ENCODE measurements at places on chromosomes 3 and 15.

- DNase-seq = no peak
These were observed 24.5 kb downstream of the MB21D2 start for GRCh38 chr3:192892981-192893700.

GRCh38 chr3:78812166-78812565, 955.6 kb downstream of the ROBO1 start:
- DNase-seq = no peak

- DNase-seq = no peak
These were observed 21.6 kb downstream of the BUB1B start for GRCh38 chr15:40182358-40183029.

DNA sequence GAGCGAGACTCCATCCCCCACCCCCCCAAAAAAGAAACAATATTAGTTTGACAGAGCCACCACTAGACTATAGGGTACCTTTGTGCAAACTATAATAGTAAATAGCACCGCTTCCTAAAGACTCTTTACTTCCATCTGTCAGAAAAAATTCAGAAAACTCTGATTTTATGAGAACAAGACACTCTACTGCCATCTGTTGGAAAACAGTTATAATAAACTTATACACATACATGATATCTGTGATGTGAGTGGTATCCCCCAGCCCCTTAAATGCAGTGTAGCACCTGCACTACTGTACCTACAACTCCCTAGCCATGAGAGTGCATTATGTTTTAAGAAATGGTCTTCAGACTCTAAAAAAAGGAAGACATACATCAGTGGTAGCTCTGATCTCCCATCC, 47.1 kb upstream of the CTDSPL start:
- DNase-seq = no peak

DNA sequence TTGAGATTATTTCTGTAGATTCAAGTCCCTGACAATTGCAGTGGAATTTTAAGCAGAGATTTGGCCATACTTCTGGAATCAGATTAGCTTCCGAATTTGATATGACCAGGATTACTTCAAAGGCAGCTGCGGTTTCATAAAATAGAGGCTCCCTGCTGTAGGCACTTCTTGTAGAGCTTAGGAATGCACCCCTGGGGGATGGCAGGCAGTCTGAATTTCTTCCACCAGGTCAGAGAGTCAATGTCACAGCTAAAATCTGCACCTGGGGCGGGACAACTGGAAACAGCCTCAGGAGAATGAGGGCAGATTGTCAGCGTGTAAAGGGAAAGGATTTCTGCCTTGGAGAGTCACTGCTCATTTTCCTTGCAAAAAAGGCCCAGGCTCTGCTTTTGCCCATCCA, 182.6 kb downstream of the ARRDC4 start:
- DNase-seq = no peak

GRCh38 chr3:26712211-26713026, 89.8 kb downstream of the LRRC3B start:
- DNase-seq = peak; percentile 47

DNA sequence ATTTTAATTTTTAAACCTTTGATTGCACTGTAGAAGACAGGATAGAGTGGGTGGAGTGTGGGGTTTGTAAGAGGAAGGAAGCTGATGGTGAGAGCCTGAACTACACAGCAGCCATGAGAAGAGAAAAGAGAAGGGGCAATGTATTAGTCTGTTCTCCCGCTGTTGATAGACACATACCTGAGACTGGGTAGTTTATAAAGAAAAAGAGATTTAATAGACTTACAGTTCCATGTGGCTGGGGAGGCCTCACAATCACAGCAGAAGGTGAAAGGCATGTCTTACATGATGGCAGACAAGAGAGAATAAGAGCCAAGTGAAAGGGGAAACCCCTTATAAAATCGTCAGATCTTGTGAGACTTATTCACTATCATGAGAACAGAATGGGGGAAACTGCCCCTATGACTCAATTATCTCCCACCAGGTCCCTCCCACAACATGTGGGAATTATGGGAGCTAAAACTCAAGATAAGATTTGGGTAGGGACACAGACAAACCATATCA, 37.3 kb downstream of the STARD5 start:
- DNase-seq = no peak

DNA sequence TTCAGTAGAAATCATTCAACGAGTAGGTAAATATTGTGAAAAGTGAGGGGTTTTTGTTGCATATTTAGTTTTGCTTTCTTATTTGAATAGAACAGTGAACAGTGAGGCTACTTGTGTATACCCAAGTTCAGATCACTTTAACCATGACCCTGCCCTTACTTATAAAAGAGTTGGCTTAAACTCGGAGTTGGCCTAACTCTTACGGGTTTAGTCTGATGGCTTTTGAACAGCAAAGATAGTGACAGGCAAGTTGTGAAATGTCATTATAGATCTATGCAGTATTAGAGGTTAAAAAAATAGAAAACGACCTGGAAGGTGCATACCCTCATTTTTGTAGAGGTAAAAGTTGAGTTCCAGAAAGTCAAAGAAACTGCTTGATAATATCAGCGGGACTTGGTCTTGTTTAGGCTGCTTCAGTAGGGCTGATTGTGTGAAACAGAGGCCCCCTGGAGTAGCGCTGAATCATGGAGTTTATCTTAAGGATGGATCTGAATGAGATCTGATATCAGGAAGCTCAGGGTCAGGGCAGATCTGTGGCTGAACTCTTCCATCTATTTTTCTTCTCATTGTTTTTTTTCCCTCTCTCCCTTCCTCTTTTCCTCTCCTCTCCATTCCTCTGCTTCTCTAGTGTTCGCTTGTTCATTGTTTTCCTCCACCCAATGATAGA, 359.8 kb downstream of the LPP start:
- no peak for DNase-seq

- no peak for DNase-seq
These were observed 8.0 kb upstream of the CCDC33 start for GRCh38 chr15:74227968-74228722.

GRCh38 chr3:110528305-110529121, 543.1 kb upstream of the NECTIN3 start:
- DNase-seq = no peak

- DNase-seq = peak; percentile 76
These were observed 217.7 kb downstream of the CDIN1 start for GRCh38 chr15:36797128-36797527.

DNA sequence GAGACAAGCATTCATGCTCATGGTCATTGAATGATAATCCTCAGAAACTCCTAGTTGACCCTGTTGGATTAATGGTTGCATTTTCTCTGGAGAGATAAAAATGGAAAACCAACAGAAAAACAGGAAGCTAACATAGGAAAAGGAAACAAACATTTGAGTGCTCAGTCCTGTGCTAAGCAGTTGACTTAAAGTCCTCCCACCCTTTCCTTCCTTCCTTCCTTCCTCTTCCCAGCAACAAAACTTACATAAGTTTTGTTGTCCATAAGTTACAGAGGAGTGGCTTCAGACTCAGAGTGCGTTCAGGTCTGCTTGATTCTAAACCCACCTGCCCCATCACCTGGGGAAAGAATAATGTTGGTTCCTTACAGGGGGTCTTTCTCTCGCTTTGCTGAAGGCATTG, 163.8 kb upstream of the RGMA start:
- DNase-seq = no peak

GRCh38 chr15:34942363-34942762, 27.2 kb downstream of the AQR start:
- no peak for DNase-seq

DNA sequence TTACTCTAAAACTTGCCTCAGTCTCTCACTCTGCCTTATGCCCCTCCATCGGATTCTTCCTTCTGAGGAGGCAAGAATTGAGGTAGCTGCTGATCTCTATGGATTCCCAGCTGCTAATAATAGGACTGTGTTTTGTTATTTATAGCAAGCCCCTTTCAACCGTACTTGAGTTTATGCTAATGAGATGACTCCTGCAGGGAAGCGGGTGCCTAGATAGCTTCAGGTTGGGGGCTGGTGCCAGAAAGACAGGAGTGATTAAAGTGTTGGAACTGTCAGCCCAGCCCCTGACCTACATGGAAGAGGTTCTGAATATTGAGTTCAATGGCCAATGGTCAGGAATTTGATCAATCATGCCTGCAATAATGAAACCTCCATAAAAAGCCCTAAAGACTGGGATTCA, 21.8 kb upstream of the LIMD1 start:
- DNase-seq = no peak

DNA sequence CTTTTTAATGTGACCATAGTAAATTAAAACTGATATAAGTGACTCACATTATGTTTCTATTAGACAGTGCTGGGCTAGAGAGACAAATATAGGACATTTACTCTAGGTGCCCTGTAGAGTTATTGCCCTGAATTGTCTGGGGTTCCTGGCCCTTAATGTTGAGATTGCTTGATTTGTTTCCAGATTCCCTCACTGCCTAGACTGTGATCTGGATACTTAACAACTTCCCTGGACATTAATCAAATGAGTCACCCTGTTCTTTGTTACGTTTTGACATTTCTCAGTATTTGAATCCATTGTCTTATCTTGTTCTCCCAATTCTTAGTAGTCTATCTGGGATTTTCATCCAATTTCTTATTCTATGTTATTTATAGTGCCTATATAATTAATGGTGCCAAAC, 65.8 kb downstream of the DTWD1 start:
- no peak for DNase-seq

GRCh38 chr3:75192146-75192616, 471.9 kb upstream of the FRG2C start:
- peak; percentile 48 for DNase-seq

DNA sequence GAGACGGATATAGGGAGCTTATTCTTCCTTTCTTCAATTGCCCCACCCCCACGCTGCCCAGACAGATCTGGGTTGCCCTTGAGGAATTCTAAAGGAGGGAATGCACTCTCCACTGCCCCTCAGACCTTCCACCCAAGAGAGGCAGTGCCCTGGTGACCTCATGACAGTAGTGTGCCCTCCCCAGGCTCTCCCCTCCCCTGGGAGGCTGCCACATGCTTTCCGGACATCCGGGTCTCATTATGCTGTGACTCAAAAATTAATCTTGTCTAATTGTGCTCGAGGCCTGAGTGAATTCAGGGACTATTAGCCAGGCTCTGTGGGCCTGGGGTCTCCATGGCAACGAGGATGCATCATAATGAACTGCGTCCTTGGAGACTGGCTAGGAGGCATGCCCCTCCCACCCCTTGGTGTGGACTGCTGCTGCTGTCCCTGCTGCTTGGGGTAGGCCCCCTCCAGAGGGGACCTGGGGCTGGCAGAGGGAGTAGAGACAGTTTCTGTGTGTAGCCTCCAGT, 20.8 kb downstream of the CORO2B start:
- DNase-seq = no peak

- peak; percentile 40 for DNase-seq
These were observed 1560.4 kb downstream of the OTOL1 start for GRCh38 chr3:163056874-163057497.
